ENCODE measurements at places on chromosomes 11 and 22. TPM values are rescaled to one million over a fixed set of nuclear protein-coding genes. Genes with fewer than 3 reads are reported as not detected.

Gene IL17REL
- 0.07 TPM for total RNA-seq

Gene OR10G8
- not detected for total RNA-seq

Gene MMP12
- not detected for total RNA-seq

Gene CABP4
- total RNA-seq: 4.2 TPM

Gene OR5T3
- total RNA-seq: not detected

Gene POU2F3
- 1.2 TPM for total RNA-seq

Gene NLRP6
- total RNA-seq: 11.7 TPM

Gene SMIM35
- total RNA-seq: 0.49 TPM

Gene FJX1
- total RNA-seq: 0.27 TPM

Gene KRTAP5-4
- not detected for total RNA-seq

Gene FAM76B
- total RNA-seq: 47.4 TPM

Gene PATE2
- not detected for total RNA-seq

Gene ACRV1
- total RNA-seq: not detected

Gene SLC15A3
- 1.8 TPM for total RNA-seq

Gene OR10G4
- not detected for total RNA-seq

Gene HEPN1
- total RNA-seq: not detected

Gene OR4S1
- total RNA-seq: not detected

Gene NAV2
- 0.12 TPM for total RNA-seq

Gene KCNK7
- 1.9 TPM for total RNA-seq

Gene CLTCL1
- 0.66 TPM for total RNA-seq

Gene FXYD6
- not detected for total RNA-seq
